ENCODE measurements at places on chromosomes 12 and 14. TPM values are rescaled to one million over a fixed set of nuclear protein-coding genes. Genes with fewer than 3 reads are reported as not detected.

DNA sequence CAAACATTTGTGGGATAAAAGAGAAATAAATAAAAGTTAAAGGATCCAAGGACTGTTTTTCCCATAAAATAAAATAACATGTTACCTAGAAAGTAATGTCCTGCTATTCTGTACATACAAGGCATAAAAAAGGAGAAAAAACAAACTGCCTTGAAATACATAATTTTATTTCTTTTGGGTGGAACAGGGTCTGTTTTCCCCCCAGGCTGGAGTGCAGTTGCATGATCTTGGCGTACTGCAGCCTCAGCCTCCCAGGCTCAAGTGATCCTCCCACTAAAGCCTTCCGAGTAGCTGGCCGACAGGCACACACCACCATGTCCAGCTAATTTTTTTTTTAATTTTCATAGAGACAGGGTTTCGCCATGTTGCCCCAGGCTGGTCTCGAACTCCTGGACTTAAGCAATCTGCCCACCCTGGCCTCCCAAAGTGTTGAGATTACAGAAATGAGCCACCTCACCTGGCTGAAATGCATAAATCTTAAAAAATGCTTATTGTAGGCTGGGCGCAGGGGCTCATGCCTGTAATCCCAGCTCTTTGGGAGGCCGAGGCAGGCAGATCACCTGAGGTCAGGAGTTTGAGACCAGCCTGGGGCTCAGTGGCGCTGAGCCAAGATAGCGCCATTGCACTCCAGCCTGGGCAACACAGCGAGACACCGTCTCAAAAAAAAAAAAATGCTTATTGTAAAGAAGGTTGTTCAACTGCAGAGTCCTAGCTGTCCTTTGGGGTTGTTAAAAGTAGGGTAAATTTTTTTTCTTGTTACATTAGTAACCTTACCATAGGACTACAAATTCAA lies 4.1 kb upstream of the TUBA1C start:
- H3K4me1 ChIP-seq = peaks cover 15% of the 10 kb centered on the region
- H3K27ac ChIP-seq = no peak overlapping the region
- no peaks in the 10 kb centered on the region for H3K27me3 ChIP-seq
- no peak overlapping the region for H3K4me3 ChIP-seq
- DNase-seq = no peak

DNA sequence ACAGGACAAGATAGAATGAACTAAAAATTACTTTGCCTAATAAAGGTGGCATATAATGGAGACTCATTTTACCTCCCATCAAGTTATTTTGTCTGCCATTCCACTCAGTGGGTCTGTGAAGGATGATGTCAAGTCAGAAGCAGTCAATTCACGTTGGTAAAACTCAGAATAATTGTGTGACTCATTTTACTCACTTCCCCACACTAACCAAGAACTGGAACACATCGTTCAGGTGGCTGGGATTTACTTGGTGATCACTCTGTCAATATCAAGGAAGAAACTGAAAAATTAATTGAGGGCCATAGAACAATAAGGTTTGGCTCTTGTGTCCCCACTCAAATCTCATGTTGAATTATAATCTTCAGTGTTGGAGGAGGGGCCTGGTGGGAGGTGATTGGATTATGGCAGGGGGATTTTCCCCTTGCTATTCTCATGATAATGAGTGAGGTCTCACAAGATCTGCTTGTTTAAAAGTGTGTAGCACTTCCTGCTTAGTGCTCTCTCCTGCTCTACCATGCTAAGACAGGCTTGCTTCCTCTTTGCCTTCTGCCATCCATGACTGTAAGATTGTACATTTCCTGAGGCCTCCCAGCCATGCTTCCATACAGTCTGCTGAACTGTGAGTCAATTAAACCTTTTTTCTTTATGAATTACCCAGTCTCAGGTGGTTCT lies 35.7 kb upstream of the GTF2A1 start:
- DNase-seq = no peak
- no peaks in the 10 kb centered on the region for H3K27me3 ChIP-seq
- no peaks in the 10 kb centered on the region for H3K4me1 ChIP-seq
- no peak overlapping the region for H3K4me3 ChIP-seq
- H3K36me3 ChIP-seq = no peaks in the 10 kb centered on the region
- H3K27ac ChIP-seq = no peak overlapping the region

DNA sequence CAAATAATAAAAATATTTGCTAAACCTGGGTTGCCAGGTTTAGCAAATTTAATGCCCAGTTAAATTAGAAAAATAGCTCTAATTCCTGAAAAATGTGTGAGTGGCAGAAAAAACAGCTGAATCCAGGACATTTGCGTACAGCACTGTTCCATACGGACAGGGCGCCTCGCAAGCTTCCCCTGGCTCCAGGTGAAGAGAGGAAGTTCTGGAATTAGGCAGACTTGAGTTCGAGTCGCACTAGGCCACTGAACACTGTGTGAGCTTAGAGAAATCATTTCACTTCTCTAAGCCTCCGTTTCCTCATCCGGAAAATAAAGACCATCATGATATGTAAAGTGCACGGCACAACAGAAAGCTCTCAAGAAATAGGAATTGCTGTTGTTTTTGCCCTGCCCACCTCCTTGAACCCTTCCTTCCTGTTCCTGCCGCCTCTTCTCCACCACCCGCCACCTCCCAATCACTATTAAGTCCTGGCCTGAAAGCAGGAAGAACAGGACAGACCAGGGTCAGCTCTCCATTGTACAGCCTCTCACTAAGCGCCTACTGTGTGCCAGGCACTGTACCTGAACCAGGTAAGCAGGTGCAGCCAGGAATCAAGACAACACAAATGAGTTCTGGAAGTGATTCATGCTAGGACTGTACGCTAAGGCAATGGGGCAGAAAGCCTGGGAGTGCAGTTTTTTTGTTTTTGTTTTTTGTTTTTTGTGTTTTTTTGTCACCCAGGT lies 763 bp upstream of the PHETA1 start:
- DNase-seq = no peak
- H3K4me1 ChIP-seq = peaks cover 6% of the 10 kb centered on the region
- peak overlapping the region; percentile 86 for H3K4me3 ChIP-seq
- H3K36me3 ChIP-seq = no peaks in the 10 kb centered on the region
- H3K27me3 ChIP-seq = no peaks in the 10 kb centered on the region

Gene NRIP2
- total RNA-seq = not detected

Gene FZD10
- total RNA-seq = not detected

All from T-cell (primary cell).